Activated naive CD4-positive, alpha-beta T cell treated with anti-CD3 and anti-CD28 coated beads, Interleukin-2, amount 50 U/mL, for 16 hours (primary cell): ENCODE measurements at places on chromosomes 16 and 17.

DNA sequence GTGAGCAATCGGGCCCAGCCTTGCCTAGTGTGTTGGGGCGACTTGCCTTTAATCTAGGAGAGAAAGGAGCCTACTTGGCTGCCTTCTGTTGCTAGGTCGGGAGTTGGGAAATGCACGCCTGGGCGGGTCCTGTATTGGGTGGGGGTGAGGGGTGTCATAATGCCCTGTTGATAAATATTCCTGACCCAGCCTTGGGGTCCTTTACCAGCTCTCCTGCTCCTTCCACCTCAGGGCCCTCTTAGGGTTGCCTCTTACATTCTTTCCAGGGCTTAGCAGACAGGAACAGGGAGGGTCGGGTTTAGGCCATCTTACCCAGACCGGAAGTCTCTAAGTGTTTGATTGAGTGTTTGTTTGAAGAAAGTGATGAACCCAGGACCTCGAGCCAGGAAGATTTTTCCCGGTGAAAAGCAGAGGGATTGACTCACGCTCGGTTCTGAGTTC lies 112.9 kb downstream of the SEC14L1 start:
- no peak for DNase-seq

- DNase-seq: no peak
Observed at GRCh38 chr16:24062270-24062817, 193.8 kb upstream of the CACNG3 start.

GRCh38 chr17:77414811-77415400 lies 274.1 kb downstream of the SEC14L1 start:
- DNase-seq: no peak

GRCh38 chr16:73062001-73062616 lies 14.2 kb upstream of the ZFHX3 start:
- DNase-seq: no peak

DNA sequence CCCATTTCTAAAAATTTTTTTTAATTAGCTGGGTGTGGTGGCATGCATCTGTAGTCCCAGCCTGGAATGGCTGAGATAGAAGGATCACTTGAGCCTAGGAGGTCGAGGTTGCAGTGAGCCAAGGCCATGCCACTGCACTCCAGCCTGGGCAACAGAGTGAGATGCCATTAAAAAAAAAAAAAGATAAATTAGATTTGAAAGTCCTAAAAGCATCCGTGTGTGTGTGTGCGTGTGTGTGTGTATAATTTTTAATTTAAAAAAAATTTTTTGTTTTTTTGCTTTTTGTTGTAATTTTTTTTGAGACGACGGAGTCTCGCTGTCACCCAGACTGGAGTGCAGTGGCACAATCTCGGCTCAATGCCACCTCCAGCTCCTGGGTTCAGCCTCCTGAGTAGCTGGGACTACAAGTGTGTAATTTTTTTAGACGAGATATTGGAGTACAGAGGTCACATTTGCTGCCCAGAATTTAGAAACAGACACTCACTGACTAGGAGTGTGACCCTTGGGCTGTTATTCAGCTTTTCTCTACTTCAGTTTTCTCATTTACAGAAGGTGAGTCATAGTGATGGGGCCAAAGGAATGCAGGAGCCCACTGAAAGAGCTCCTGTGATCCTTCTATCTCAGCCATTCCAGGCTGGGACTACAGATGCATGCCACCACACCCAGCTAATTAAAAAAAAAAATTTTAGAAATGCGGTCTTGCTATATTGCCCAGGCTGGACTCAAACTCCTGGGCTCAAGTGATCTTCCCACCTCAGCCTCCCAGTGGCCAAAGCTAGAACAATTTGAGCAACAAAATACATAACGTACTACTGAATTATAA lies 25.5 kb upstream of the TBX4 start:
- DNase-seq: no peak

- no peak for DNase-seq
Observed at GRCh38 chr17:41420134-41420533, 4.3 kb downstream of the KRT37 start.

- no peak for DNase-seq
Observed at GRCh38 chr16:23317266-23317661, 15.2 kb downstream of the SCNN1B start.

DNA sequence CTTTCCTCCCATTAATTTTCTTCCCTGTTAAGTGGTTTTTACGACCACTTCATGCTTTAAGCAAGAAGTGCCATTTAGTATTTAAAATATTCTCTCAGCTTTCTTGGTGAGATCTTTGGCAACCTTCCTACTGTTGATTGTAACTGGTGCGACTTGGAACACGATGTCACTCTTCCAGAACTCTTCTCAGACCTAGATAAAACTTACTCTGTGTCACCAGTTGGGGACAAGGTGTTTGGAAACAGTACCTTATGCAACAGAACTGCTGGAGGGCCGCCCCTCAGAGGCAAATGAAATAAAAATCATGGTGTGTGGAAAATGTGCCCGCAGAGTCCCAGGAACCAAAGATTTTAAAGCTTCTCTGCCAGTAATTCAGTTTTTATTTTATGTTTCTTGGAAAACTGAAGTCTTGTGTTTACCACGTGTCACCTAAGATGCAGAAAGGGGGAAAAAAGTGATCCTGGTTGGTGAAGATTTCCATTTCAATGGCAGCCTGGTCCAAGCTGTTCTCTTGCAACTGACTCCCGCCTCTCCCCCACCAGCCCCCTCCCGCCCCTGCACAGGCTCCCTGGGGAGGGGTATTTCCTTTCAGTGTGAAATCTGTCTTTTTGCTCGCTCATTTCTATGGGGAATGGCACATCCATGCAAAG lies 7.2 kb upstream of the HSD11B2 start:
- DNase-seq: no peak

DNA sequence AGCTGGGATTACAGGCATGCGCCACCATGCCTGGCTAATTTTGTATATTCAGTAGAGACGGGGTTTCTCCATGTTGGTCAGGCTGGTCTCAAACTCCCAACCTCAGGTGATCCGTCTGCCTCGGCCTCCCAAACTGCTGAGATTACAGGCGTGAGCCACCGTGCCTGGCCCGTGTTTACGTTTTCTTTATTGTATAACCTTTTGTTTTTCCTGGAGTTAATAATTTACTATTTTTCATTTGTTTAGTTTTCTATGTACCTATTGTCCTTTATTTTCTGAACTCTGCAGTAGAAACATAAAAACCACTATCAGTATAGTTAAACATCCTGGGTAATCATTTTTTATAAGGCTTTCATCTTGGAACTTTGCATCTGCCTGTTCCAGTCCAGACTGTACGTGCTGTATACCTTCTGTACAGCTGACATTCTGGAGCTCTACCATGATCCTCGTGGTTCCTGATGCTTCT lies 73.6 kb downstream of the PPM1E start:
- DNase-seq: no peak

DNA sequence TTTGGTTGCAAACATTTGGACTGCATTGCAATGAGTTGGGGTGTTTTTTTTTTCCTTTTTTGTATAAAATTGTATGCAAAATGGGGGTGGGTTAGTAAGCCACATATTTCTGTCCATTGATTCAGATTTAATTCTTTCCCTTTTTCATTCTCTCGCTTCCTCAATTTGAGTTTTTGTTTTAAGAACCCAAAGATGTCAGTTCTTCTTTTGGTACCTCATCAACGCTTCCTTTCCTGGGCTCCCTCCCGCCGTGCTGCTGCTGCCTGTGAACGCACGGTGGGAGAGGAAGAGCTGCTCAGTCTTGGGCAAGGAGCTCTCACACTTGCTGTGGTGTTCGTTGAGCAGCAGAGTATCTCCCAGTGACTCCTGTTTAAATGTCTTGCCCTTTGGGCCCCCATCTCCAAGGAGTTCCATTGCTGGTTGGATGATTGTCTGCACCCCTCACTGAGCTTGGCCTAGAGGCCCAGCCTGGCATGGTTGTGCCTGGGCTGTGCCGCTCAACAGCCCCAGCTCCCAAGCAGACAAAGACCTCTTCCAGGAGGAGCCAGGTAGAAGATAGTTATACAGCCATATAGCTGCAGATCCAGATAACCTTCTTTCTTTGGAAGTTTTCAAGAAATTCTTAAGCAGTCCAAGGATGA lies 13.6 kb downstream of the UBFD1 start:
- DNase-seq: no peak

DNA sequence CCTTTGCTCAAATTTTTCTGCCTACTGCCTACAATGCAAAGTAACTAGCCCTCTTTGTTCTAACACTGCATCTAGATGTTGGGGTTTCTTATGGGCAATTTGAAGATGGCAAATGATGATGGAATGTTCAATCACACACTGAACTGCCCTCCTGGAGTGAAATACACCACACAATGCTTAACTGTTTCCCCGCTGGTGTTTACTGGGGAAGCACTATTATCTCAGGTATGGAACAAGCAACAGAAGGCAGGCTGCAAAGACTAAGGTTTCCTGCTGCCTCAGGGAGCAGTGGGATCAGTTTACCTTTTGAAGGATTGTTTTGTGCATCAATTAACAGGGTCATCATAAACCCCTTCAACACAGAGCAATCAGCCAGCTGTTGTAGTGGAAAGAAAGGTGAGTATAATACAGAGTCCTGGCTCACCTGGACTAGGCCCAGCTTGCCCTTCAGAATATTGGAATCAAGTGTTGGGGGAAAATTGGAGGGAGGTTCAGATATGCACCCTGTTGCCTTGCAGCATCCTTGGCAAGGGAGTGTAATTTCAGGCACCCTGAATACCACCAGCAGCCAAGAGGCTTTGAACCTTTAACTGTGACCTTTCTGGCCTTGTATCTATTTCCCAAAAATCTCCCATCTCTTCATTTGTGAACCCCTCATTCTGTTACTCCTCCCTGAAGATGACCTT lies 105.4 kb upstream of the CDH11 start:
- DNase-seq: no peak

- no peak for DNase-seq
Observed at GRCh38 chr16:25109643-25110042, 1.9 kb upstream of the LCMT1 start.

GRCh38 chr17:50608700-50609379 lies 25.8 kb upstream of the ABCC3 start:
- no peak for DNase-seq

DNA sequence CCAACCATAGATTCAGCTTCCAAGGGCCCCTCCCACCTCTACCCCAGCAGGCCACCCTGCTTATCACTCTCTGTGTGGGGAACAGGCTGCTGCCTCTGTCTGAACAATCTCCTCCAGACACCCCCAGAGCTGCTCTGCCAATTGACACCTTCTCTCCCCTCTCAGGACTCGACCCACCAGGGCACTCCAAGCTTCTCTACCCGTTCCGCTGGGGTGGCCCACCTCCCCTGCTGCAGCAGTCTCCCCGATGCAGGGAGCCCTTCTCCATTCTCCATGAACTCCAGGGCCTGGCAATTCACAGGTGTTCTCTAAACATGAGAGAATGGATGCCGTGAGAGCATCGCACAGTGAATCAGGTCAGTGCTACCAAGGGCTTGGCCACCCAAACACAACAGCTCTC lies 28.3 kb upstream of the FAAP100 start:
- no peak for DNase-seq
